ENCODE measurements at places on chromosomes 2 and 18.
A peak's percentile ranks its signal among the peaks of the same experiment; 100 is the strongest.

DNA sequence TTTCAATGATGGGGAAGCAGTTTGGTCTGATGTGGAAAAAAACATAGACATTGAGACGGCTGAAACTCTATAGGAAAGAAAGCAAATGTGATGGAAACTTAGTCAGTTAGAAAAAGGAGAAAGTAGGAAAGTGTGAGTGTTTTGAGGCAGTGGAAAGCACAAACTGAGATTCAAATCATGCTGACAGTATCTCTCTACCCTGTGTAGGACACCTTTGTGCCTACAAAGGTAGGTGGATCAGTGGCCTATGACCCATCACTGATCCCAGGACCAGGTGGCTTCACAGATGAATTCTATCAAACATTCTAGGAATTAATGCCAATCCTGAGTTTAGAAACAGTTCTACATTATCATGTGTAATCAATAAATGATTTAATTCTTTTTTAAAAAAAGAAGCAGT, 57.1 kb downstream of the CD226 start:
- DNase-seq: no peak

DNA sequence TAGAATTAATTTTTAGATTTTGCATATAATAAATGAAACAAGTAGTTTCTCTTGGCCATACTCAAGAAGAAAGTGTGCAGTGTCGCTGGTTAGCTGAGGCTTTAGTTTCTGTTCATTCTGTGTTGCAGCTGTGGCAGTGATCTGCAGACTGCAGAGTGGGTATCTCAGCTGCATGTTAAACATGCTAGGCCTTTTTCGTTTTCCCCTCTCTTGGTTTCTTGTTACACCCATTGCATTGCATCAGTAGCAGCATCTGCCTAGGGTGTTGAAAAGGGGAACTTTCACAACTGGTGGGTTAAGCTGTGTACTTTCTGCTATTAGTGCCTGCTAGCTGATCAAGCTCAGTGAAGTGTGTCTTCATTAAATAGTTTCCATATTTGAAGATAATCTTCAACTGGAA, 51.3 kb downstream of the ACSL3 start:
- DNase-seq: no peak

DNA sequence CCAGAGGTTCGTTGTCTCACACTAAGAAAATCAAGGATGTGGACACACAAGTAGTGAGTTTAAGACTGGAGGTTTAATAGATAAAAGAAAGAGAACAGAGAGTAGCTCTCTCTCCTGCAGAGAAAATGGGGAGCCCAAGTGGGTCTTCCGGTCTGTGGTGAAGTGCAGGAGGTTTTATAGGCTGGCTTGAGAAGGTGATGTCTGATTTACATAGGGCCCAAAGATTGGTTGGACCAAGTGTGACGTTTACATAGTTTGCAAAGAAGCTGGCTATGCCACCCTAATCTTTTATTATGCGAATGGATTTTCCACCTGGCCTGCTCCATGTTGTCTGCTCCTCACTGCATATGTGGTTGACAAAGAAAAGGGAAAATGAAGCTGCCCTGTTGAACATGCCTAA, 430.4 kb upstream of the TRIB2 start:
- DNase-seq: no peak

DNA sequence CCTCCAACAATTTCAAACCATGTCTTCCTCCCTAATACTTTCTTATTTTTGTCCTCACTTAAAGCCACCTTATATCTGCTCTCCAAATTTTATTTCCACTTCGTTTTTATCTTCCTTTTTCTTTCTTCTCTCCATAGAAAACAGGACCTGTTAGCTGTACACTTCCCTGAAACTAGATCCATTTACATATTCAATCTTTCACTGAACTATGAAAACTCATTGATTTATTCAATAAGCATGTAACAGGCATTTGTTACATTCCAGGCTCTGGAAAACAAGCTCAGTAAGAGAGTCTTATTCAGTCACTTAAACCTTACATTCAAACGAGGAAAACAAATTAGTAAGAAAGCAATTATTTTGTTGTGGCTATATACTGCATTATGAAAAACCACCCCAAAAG, 1225.3 kb downstream of the SUCLG1 start:
- no peak for DNase-seq

GRCh38 chr2:163527381-163527780, 208.4 kb downstream of the FIGN start:
- DNase-seq: no peak

DNA sequence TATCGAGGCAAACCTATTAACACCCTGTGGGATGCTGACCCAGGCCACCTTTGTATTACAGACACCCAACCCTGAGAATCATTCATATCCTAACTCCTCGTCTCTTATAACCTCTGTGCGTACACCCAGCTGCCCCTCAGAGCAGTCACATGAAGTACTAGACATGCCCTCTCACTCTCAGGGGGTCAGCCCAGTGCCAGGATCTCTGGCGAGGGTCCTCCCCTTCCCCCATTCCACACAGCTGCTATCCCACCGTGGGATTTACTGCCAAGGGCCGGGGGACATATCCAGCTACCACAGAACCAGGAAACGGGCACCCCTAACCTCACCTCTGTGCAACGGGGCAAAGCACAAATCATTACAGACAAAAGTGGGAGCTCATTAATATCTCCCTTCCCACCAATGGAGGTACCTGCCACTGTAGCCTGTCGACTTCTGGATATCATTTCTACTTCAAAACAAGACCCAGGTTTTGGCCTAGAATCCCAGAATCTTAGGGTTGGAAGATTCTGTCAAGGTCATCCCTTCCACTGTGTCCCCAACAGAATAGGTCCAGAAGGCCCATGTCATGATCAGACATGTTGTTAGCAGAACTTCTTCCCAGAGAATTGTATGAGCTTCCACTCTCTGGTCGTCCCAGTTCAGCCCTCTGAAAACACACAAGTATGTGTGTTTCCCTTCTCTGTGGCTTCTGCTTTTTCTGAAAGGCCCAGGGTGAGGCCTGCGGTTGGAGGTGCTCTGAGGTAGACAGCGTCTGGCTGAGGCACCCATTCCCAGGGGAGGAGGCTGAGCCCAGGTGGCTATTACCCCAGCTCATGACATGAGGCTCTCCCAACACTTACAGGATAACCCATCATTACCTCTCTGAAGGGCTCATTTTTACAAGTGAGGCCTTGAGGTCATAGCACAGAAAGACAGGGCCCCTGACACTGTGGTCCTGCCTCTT, 1.7 kb downstream of the TMBIM1 start:
- DNase-seq: no peak

GRCh38 chr2:196891136-196891535, 35.4 kb downstream of the PGAP1 start:
- no peak for DNase-seq

DNA sequence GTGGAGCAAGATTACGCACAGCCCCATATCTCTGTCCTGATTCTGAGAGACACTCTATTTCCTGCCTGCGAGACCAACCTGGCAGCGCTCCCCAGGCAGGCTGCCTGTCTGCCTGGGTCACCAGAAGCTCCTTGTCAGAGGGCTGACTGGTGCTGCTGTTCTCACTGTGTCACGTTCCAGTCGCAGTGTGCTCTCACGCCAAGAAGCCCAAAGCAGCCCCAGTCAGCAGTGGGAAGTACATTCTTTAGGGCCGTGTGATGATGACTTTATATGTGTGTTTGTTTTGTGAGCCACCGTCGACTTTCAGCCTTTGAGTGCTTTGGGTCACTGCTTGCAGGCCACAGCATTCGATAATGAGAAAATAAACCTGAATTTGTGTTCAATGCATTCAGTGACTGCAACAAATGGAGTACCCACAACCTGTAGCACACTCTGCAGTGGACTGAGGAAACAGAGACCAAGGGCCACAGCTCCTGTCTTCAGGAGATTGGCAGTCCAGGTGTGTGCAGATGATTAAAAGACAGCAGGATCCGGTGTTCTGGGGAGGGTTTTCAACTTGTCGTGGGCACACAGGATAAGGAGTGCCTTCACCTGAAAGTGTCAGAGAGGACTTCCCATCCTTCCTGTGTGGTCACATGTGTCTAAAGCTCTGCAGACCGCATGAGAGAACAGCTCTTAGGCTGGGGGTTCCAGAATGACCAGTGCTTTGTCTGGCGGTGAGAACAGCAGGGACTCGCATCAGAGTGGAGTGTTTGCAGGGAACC, 4.8 kb downstream of the TNFRSF11A start:
- no peak for DNase-seq

- DNase-seq: peak; percentile 39
These were observed 73.2 kb downstream of the MBP start for GRCh38 chr18:77059294-77059916.

- no peak for DNase-seq
These were observed 266.4 kb downstream of the NAPG start for GRCh38 chr18:10792181-10792580.

- no peak for DNase-seq
These were observed 1.9 kb upstream of the OTOS start for GRCh38 chr2:240142256-240142775.

DNA sequence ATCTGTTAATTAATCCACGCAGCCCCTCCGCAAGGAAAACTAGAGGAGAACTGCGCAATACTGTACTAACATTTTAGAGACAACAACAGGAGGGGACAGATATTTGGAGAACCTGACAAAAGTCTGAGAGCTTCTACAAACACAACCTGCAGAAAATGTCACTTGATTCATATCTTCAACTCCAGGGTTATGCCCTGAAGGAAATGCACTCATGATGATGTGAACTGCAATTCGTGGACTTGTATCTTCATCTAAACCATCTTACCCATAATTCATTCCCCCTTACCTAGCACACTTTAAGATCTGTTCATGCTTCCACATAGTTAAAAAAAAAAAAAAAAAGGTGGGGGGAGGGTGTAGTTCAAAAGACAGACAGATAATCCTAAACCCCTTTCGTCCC, 75.5 kb downstream of the AFF3 start:
- no peak for DNase-seq

GRCh38 chr2:105800036-105800713, 55.5 kb downstream of the NCK2 start:
- no peak for DNase-seq

DNA sequence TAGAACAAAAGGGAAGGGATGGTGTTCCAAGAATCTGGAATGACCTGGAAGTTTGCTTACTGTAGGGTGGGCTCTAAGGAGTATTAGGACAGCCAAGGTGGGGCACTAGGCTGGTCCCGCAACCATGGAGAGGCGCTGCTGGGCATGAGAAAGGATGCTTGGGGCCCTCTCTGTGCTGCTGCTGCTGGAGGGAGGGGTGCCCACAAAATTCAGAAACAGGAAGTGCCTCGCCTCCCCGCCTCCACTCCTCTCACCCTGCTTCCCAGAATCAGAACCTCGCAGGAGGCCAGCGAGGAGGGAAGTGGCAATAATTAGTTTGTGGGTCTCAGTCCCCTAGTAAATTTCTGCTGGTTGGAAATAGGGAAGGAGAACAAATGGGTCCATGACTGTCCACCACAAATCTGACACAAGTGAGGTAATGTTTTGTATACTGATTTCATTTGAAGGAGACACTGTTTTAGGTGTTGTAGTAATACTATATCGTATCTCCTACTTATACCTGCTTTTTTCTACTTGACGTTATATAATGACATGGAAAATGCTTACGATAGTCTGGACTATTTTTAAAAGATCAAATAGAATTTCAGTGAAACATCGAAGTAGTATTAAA, 7.9 kb upstream of the PDCL3 start:
- DNase-seq: no peak

DNA sequence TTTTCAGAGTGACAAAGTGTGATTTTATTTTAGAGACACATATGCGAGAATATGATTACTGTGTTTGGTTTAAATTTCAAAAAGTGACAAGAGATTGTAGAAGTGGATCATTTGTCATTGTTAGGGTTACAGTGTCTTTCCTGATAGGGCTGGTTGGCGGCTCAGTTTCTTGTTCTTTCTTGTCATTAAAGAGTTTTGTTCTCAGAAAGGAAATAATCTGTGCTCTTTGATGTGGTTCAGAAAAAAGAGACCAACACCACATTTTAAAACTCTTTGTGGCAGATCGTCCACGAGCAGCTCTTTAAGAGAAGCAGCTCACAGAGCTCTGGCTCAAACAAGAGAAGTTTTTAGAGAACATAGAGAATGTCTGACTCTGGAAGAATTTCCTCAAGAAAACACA, 45.6 kb upstream of the ZNF532 start:
- no peak for DNase-seq

DNA sequence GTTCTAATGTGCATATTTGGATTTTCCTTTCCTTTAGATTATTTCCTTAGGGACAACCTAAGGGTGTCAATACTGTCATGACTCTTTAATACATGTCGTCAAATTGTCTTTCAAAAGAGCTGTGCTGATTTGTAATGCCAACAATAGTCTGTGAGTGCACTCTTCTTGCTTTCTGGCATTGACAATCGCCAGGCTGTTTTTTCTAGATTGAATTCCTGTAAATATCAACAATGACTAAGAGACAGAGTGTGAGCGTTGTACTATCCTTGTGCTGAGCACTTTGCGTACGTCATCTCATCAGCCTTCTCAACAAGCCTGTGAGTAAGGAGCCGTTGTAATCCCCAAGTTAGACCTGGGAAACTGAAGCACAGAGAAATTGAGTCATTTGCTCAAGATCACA, 96.0 kb downstream of the ACOXL start:
- DNase-seq: peak; percentile 7

DNA sequence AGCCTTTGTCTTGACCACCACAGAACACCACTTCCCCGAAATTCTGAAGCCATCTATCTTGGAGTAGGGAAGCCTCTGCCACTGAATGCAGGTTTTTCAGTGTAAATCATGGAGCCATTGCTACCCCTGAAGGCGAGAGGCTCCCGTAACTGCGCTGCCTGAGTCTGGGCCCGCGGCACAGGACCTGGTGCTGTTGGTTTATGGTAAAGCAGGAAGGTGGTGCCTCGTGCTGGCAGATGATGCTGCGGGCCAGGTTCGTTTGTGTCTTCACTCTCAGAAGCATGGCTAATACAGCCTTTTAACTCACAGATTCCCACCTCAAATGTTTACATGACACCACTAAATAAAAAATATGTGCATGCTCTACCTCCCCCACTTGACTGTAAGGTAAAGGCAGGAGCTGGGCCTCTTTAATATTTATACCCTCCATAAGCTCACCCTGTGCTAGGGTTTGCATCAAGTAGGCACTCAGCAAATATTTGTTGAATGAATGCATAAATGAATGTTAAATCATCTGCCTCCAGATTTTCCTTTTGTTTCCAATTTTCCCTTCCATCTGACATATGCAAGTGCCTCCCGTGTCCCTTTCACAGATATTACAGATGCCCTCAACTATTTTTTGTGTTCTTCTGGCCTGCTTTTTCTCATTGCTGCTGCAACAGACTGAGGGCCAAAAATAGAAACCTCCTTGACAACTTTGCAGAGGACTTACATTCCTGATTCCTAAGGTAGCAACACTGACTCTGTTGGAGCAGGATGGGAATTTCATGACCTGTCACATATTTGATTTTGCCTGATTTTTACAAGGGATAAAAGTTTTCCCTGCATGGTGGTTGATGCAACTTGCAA, 83.5 kb upstream of the CPO start:
- no peak for DNase-seq

DNA sequence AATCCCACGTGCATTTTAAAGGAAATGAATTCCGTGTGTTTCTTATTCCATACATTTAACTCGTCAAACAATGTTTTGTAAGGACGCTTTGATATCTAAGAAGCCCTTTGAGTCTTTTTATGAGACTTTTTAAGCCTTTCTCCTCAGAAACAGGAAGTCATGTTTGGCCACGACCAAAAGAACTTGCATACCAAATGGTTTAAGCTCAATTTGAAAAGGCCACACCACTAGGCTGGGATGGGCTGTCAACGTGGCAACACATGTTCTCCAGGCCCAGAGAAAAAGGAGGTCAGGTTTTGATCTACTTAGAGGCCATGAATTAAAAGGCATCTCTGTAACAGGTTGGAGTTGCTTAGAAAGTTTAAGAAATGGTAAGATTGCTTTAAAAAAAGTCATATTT, 441.8 kb downstream of the CMPK2 start:
- no peak for DNase-seq
